ENCODE measurements at places on chromosomes 3 and 15.

DNA sequence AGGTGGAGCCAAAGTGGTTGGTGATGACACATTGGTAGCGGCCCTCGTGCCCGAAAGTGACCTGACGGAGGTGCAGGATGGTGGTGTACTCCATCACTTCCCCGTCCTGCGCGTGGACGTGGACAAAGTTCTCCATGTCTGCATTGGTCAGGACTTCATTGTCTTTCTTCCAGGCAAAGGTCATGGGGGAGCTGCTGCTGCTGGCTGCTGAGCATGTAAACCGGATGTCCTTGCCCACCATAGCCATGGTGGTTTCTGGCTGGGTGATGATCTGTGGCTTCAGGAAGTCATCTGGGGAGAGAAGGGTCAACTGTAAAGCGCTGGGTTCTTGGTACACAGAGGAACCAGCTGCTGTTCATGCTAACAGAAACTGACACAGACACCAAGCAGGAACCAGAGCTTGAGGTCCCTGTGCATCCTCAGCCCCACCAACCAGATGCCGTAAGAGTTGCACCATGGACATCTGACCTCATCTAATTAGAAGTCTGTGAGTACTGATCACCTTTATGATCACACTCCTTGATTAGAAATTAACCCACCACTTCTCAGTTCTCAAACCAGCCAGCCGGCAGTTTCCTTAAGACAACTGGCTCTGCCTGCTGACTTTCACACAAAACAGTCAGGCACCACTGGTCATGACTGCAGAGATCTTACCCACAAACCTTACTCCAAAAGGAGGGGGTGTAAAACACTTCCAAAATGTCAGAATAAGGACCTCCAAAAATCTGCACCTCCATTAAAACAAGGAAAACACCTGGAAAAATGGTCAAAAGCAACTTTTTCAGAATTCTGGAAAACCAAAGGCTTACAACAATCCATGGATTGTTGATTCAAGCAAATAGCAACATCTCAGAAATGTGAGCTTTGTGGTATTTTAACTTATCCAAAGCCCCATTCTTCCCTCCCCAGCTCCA lies 114.6 kb downstream of the LRIG1 start:
- no peak for DNase-seq

DNA sequence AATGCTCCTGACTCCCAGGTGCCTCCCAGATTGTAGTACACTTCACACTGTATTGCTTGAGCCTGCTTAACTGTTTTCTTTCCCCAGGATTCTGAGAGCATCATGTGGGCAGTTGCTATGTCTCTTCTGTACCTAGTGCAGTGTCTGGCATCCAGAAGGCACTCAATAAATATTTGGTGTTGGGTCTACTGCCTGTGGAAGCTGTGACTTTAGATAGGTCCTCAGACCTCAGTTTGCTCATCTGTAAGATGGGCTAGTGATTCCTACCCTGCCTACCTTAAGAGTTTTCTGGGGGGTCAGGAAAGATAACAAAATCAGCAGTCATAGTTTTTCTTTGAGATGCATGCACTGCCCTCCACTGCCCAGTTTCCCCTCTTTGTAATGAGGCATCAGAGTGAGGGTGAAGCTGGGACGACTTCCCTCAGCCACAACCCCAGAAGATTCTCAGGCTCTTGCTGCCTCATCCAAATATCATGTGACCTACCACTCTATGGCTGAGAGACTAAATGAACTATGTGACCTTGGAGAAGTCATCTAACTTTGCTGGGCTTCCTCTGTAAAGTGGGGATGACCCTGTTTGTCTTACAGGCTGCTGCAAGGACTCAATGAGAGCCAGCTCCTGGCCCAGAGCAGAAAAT lies 50.4 kb downstream of the ATP2B2 start:
- no peak for DNase-seq

- DNase-seq = no peak
Measured at GRCh38 chr3:138862531-138862923, 27.8 kb upstream of the PIK3CB start.

DNA sequence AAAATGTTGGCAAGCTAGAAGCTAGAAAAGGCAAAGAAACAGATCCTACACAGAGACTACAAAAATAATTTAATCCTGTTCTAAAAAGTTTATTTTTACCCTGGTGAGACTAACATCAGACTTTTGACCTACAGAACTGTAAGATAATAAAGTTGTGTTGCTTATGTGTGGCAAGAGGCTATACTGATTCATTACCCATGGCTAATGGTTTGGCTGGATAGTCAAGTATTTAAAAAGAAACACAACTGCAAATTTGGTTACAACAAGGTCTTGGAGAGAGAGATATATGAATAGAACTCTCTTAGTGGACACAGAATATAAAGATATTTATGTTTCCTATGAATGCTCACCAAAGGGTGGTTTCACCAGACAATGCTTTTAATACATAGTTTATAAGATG lies 364.2 kb upstream of the PLSCR5 start:
- no peak for DNase-seq

DNA sequence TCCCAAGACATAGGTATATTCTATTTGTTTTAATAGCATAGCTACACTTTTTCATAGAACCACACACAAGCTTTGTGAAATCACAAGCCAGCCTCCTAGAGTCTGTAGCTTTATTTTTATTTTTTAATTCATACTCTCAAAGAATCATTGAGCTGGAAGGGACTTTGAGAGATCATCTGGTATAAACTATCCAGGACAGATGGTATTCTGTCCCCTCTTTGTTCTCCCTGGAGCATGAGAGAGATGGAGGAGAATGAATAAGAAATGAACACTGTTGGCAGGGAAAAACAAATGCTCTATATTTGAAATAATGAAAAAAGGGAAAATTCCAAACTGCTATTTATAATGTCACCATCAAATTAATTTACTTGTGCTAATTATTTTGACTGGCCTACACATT lies 338.7 kb upstream of the IL12A start:
- no peak for DNase-seq

GRCh38 chr3:68151359-68151758 lies 496.9 kb upstream of the SUCLG2 start:
- DNase-seq = no peak

GRCh38 chr3:177263615-177264368 lies 66.5 kb upstream of the TBL1XR1 start:
- DNase-seq = no peak

DNA sequence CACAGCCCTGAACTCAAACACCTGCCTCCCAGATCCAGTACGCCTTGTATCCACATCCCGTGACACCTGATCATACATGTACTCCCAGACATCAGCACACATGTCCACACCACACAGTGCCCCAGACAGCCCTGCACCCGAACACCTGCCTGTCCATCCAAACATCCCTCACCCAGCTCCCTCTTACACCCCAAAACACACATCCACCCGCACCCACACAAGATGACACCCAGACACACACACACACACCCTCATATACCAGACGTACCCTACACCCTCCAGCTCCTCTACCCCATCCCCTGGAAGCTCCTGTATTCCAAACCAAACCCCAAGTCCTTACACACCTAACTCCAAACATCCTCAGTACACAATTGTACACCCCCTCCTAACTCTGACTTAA lies 735 bp downstream of the CAMK1 start:
- no peak for DNase-seq

- no peak for DNase-seq
Measured at GRCh38 chr3:56916716-56917360, 115.1 kb upstream of the ARHGEF3 start.

Data from kidney glomerular epithelial cell (primary cell).